CD4-positive, alpha-beta T cell treated with Interleukin-1 beta for 1 hour (primary cell): ENCODE measurements at places on chromosomes 3 and 15.
A peak's percentile ranks its signal among the peaks of the same experiment; 100 is the strongest.

GRCh38 chr3:56025326-56025725 lies 442.9 kb downstream of the ERC2 start:
- no peak for DNase-seq

DNA sequence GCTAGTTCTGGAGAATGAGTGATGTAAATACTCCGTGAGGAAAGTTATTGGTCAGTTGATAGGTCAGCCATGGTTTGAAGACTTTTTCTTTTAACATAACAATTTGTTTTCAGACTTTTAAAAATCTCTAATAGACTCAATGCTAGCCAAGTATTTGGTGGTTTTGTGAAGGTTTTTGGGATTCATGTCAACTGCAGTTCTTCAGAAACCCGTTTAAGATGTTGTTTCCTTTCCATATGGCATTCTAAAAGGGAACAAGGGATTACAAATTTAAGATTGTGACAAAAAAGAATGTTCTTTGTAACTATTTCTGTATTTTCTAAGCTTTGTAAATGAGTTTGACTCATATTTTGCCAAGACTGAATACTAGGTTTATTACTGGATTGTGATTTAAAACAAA lies 281.7 kb upstream of the COL8A1 start:
- no peak for DNase-seq

DNA sequence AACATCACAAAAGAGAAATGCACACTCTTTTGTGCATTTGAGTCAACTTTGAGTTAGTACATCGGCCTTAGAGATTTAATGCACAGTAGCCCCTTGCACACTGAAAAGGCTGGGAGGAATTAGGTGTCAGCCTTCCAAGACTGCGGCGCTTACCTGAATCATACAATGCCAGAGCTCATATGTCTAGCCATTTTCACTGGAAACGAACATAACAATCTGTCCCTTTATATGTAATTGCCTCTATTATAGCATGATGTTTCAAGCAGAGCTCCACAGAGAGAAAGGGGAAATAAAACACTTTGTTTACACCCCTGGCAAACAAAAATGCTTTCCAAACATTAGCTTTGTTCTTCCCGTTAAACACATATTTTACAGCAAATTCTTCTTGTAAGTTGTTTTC lies 315.7 kb upstream of the SLCO3A1 start:
- no peak for DNase-seq

- no peak for DNase-seq
These were observed 27.6 kb upstream of the ADAMTSL3 start for GRCh38 chr15:83626171-83626802.

DNA sequence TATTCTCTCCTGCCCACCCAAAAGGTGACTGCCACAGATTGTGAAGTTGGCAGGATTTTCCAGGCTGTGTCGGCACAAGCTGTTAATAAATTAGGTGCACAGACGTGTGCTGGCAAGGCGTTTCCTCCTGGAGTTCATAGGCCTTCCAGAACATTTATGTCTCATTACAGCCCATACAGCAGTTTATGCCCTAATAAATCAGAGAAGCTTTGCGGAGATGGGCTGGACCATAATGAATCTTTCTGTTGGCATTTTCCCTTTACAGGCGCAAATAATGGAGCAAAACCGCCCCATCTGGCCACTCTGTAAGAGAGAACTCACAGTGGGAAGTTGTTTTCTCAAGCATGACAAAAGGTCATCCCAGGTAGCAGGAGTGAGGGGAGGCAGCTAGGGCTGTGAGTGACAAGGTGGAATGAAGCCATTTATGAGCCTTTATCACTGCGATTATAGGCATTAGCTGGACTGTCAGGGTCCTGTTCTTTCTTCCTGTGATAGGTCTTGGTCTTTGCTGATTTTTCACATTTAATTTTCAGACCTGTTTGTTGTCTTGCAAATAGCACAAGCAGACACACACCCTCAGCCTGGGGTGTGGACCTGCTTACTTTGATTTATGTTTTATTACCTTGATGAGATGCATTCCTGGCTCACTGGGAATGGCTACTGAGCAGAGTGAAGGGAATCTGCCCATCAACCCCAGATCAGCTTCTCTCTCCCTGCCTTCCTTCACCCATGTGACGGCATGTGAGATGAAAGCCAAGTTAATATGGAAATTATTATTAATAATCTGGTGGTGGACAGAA lies 257.5 kb downstream of the LRTM1 start:
- no peak for DNase-seq

DNA sequence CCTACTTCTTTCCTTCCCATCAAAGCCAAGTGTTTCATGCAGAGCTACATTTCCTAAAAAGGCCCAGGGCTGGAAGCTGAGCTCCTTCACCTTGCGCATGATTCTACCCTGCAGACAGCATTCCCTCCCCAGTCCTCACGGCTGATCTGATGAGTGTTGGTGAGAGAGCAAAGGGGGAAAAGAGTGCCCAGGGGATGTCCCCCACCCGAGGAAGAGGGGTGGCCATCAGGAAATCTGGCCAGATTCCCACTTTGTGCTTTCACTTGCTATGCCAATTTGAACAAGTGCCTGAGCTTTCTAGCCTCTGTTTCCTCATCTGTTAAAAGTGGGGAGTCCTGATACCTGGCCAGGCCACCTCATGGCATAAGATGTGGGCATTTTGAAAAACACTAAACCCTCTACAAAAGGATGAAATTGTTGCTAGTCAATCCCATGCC lies 231.0 kb upstream of the TLE3 start:
- no peak for DNase-seq

DNA sequence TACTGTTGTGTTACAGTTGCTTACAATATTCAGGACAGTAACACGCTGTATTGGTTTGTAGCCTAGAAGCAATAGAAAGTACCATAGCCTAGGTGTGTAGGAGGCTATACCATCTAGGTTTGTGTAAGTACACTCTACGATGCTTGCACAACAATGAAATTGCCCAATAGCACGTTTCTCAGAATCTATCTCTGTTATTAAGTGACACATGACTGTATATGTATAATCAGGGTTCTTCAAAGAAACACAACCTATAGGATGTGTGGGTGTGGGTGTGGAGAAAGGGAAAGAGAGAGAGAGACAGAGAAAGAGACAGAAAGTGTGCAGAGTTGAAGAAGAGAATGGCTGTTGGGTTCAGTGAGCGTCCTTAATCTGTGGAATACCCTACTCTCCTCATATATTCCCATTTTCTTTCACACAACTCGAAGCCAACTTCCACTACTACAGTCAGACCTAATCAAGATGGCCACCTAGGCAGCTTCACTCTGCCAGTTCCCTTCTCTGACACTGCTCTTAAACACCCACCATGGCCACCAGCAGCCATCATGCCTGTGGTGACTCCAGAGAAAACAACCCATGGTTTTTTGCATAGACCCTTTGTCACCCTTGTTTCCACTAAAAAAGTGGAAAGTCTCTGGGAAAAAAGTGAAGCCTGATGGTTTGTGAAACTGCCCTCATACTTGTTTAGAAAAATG lies 5.8 kb upstream of the PPP4R2 start:
- DNase-seq = no peak

DNA sequence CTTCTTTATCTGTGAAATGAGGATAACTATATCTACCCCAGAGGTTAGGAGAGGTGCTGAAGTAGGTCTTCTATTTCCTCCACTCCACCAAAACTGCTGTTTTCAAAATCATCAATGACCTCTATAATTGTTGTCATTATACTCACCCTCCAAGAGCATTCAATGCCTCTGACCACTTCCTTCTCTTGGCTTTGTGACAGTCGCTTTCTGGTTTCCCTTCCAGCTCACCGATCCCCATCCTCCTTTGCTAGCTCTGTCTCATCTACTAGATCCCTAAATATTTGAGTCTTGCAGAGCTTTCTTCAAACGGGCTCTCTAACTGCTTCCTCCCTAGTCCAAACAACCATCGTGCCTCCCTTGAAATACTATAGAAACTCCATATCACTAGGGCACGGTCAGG lies 153.5 kb downstream of the RPLP1 start:
- no peak for DNase-seq

GRCh38 chr3:141707741-141708203 lies 30.3 kb upstream of the RNF7 start:
- DNase-seq = no peak

DNA sequence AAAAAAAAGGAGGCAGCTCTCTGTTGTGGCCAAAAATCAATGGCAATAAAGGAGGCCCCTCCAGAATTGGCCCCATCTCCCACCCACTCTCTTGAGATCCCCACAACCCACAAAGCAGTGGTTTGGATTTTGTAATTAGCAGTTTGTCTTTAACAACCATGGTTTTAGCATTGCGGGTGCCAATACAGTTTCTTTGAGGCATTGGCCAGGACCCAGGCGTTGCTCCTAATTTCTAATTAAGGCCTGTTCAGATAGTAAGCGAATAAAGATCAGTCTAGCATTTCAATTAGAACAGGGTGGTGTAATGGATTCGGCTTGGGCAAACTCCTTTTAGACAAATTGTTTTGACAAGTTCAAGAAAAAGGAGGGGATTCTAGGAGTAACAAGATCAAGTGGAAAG lies 23.6 kb upstream of the UACA start:
- DNase-seq = no peak

- no peak for DNase-seq
These were observed 10.6 kb downstream of the ATP1B3 start for GRCh38 chr3:141887051-141887450.

DNA sequence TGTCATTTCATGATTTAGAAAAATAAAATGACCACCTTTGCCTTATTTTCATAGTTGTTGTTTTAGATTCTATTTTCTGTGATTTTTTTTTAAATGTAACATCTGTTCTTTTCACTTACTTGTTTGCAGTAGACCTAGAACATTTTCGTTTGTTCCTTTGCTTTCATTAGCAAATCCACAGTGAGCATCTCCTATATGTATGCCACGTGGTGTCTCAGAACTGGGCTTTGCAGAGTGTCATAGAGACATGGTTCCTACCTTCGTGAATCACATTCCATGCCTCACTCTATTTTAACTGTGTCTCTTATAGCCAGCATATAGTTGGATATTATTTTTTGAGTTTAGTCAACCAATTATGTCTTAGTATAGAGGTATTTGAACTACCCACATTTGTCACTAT lies 118.2 kb downstream of the KLF13 start:
- DNase-seq = no peak

DNA sequence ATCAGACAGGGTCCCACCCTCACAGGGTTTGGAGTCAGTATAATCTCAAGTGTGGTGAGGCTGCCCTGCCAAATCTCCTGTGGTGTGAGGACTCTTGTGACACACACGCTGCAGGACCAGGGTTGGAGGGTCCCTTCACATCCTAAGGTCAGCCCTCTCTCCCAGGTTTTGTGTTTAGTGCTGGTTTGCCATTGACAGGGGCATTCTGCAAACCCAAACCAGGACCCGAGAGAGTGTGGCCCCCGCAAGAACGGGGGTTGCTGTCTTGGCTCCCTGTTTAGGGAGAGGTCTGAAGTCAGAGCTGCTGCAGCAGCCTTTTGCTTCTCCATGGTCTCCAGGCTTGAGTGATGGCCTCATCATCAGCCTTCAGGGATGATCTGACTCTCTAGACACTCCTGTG lies 14.7 kb downstream of the FAM107A start:
- no peak for DNase-seq

DNA sequence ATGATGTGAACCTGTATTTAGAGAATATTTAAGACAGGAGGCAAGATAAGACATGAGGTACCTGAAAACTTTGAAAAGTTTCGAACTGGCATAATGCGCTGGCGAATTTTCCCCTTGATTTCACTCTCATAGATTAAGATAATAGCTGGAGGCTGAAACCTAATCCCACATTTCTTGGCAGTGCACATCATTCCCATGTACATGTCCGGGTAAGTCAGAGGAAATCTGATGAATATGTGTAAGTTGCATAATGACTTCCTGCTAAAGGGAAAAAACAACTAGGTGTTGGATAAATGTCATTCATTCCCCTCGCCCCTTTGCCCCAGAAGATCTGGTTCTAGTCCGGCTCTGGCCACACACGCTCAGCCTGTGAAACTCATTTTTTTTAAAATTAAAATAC lies 3.6 kb downstream of the CEP19 start:
- no peak for DNase-seq

DNA sequence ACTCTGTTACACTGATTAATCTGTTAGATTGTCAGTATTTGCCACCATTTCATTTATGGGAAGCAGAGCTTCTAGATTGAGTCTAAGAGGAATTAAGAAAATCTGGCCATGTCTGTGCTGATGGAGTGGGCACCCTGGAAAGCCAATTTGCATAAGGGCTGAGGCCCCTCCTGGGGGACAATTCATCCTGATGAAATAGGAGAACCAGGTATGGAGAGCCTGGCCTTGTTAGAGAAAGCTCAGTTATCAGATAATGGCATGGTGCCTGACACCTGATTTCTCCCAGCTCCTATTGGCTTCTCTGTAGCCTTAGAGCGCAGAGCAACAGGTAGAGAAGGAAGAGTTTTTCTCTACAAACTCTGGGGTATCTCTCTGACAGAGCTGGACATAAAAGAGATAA lies 114.2 kb downstream of the EBLN2 start:
- DNase-seq = no peak

GRCh38 chr3:44510000-44510368 lies 32.5 kb upstream of the ZNF445 start:
- peak; percentile 17 for DNase-seq

GRCh38 chr15:73493922-73494321 lies 51.0 kb downstream of the REC114 start:
- DNase-seq = no peak

DNA sequence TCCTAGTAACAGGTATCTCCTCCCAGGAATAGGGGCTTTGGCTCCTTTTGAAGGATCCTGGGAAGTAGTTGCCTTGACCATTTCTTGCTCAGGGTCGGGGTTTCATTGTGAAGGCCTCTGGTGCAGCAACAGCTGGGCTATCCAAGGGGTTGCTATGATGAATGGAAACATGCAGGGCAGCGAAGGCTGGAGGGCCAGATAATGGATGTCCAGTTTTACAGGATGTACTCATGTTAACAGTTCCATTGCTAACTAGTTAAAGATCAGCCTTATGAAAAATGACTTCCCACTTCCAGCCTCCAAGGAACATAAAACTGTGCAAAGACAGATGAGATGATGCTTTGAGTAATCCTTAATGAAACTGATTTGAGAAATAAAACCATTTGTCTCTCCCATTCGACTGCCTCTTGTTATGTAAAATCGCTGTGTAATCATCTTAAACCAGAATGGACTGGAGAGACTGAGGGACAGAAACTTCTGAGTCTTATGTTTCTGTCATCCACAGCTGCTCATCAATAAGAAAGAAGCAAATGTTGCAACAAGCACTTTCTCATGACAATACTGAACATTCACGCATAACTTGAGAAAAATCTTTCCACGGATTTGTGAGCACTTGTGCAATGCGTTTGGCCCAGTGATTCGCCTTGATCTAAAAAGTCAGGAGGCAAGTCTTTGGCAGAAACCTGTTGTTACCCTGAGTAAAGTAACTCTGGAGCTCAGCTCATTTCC lies 473.5 kb upstream of the RGMA start:
- DNase-seq = no peak

DNA sequence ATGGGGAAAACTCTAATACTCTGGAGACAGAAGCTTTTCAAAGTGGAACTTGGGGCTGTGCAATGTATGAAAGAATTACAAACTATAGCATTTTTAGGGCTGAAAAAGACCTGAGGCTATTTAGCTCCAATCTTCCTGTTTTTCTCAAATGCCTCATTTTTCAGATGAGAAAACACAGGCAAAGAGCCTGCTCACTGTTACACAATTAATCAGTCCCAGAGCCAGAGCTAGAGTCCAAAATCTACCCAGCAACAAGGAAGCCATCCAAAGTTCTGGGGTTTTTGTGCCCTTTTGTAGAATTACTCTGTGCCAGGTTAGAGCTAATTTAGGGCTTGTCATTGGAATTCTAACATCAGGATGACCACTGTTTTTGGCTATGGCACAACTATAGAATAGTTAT lies 45.5 kb downstream of the GPR149 start:
- no peak for DNase-seq

GRCh38 chr15:98138910-98139309 lies 178.4 kb downstream of the ARRDC4 start:
- no peak for DNase-seq
